ENCODE measurements at places on chromosomes 11 and 22. TPM values are rescaled to one million over a fixed set of nuclear protein-coding genes. Genes with fewer than 3 reads are reported as not detected.

Gene KAT5
- 38.0 TPM for polyA plus RNA-seq

- DNase-seq, result no peak
Observed at GRCh38 chr11:12269104-12269441, 108.3 kb upstream of the PARVA start.

DNA sequence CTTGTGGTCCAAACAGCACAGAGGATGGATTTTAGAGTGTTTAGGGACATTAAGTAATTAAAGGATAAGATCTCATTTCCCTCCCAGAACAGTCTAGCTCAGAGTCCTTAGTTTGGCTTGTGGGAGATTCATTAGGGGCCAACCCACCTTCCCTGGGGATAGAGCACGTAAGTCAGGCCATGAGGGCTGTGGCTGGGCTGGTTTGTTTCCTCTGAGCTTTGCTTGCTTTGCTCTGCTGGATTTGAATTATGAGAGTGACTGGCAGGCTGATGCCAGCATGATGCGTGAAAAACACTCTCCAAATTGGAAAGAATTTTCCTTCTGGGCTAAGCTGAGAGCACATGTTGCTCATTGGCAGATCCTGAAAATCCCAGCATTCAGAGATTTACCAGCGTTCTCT lies 84.7 kb upstream of the HEPHL1 start:
- DNase-seq, result no peak

DNA sequence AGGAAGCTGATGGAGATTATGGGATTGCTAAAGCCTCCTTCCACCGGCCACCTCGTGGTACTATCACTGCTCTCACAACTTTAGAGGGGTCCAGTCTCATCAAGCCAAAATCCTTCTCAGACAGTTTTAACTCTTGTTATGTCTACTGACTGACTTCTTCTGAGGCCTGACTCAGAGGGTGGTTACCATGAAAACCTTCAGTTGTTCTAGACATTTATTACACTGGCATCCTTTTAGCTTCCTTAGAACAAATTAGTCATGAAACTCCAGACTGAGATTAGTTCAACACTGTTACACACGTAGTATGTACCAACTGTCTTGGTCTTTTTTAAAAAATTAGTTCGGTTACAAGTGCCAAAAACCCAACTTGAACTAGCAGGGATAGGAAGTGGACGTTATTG lies 7.5 kb downstream of the DIXDC1 start:
- DNase-seq, result no peak

Measured in forelimb muscle (tissue), 1 donor.